SK-N-DZ (cell line): ENCODE measurements at places on chromosomes 1 and 21.

DNA sequence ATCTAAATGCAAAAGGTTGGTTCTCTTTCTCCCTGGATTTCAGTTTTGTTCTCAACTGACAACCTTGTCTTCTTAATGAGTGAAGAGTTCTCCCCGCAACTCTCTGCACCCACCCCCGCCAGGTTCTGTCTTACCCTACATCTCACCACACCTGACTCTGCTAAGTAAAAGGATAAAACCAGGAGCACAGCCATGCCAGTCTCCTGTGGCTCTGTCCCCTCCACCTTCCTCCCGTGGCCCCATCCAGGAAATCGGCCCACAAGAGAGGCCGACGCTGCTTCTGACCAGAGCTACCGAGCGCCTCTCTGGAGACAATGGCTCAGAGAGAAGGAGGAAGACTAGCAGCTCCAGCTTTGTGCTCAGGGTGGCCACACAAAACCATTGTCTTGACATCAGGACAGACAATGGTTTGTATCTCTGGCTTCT, 72.2 kb downstream of the PLEKHA6 start:
- peak; percentile 29 for DNase-seq

DNA sequence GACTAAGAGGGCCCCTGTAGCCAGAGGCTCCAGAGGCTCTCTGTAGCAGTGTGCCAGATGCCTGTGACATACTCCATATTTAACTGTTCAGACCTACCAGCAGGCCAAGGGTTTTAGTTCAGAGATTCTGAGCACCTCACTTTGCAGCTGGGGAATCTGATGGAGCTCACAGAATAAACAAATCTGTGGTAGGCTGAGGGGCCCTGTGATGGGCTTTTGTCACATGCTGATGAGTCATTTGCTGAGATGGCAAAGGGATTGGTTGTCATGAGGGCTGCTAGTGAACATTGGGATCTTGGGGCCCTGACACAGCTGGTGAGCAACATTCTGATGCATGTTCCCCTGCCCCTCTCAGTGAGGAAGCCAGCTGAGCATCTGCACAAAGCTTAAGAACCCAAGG, 482.2 kb downstream of the CAMTA1 start:
- no peak for DNase-seq

GRCh38 chr1:19758227-19758830, 41.4 kb downstream of the TMCO4 start:
- DNase-seq: no peak

DNA sequence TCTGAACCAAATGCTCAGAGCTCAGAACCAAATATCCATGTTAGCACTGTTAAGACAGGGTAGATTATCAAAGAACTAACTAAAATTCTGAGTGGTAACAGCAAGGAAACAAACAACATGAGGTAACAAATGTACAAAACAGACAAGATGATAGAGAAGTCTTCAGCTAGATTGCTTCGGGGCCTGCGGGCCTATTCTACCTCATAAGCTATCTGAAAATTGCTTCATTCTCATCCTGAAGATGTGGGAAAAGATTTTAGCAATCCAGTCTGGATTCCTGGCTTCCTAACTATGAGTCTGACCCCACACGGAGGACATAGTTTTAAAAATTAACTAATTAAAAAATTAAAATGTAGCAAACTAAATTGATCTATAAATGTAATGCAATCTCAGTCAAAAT, 9.2 kb upstream of the QSOX1 start:
- no peak for DNase-seq

DNA sequence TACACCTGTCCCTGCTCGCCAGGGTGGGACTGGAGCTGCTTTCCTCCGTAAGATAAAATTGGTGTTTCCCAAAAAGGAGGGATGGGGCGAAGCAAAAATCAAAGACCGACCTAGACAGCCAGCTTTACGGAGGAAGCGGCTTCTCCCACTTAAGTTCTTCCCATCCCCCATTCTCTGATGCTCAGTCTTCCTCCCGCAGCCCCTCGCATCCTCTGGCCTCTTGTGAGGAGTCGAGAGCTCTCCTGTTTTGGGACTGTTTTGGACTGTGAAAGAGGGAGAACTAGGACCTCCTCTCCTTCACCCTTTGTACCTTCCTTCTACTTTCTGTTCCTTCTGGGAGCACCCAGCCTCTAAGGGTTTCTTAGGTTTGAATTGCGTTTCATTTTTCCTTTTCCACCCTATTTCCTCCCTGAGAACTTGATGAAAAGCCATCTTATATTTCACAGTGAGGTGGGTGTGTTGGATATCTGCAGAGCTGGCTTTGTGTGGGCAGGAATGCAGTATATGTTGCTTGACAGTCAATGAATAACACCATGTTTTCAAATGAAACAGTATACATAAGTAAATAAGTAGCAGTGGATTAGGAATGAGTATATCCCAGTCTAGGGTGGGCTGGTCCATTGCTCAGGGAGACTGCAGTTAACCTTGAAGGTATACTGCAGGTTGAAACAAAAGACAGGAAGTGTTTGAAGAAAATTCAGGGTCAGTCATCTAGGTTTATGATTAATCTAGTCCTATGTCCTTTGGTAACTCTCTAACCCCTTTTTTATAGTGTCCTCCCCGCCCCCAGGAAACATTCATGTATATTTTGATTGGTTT, 848 bp downstream of the CTTNBP2NL start:
- DNase-seq: peak; percentile 49

DNA sequence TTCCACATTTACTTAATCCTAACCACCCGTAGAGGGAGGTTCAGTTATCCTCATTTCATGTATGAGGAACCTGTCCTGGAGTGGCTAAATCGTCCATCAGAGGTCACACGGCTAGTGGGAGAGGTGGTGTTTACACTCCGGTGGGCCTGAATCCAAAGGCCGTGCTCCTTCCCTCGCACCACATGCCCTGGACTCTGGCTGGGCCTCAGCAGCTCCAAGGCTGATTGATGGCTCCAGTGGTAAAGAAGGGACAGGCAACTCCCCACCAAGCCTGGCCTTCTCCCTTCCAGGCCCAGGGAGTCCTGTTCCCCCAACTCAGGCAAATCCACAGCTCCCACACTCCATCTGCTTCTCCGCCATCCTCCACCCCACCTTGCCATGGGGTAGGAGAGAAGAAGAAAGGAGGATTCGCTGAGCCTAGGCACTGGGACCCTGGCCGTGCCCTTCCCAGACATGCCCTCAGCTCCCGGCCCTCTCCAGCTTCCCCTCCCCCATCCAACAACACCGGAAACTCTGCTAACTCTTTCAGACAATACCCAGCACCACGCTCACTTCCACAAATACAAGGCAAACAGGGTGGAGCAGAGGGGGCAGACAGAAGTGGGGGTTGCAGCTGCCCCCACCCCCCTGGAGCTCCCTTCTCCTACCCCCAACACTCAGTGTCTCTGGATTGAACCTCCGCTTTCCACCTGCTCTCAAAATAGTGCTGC, 10.9 kb downstream of the ARHGEF2 start:
- DNase-seq: no peak

DNA sequence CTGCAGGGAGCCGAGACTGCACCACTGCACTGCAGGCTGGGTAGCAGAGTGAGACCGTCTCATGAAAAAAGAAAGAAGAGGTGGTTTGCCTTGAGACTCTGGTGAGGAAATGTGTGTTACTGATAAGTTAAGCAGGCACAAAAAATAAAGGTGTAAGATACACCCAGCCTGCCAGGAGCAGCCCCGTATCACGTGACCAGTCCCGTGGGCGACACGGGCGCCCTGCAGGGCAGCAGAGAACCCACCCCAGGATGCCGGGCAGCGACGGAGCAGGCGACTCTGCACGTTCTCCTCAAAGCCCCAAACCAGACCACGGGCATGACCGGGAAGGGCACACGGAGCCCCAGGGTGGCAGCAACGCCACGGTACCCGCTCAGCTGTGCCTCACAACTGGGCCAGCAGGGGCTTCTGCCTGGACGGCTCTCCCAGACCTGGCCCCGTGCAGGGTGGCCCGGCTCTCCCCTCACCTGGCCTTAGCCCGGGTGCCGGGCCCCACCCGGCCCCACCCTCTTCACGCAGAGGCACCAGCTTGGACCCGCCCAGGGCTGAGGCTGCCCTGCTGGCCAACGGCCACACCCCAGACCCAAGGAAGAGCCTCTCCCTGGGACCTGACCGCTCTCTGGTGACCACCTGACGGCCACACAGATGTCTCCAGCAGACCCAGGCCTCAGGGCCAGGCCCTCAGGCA, 8.1 kb upstream of the TNFRSF4 start:
- DNase-seq: no peak

- no peak for DNase-seq
Measured at GRCh38 chr1:10815858-10816195, 19.4 kb upstream of the CASZ1 start.

GRCh38 chr1:98217601-98218000, 296.8 kb upstream of the DPYD start:
- DNase-seq: no peak

DNA sequence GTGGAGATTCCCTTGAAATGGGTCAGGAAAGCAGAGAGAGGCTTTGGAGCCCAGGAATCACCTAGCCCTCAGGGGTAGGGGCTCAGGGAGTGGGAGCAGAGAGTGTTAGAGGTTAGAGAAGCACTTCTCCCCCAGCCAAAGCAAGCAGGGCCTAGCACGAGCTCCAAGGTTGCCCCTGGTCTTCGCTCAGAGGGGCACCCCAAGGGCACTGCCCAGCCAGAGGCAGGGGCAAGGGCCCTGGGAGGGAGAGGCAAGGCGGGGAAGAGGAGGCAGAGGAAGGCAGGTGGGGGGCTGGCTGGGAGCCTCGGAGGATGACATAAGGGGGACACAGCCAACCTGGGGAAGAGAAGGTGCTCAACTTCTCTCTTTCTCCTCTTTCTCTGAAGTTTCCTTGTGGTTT, 71.9 kb downstream of the CASZ1 start:
- DNase-seq: no peak

DNA sequence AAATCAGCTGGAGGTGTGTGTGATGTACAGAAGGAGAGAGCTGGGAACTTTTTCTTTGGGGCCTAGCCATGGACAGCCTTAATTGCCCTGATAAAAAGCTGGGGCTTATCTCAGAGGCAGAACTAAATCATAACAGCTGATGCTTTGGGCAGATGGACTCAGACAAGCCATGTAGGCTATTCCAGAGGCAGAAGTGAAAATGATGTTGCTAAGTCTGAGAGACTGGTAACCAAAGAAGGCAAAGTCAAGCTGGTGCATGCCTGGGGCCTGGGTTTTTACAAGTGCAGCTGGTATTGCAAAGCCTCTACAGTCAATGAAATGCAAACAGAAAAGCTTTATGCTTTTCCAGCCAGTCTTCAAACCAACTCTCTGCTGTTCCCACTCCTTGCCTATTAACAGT, 39.0 kb upstream of the LMX1A start:
- DNase-seq: no peak

DNA sequence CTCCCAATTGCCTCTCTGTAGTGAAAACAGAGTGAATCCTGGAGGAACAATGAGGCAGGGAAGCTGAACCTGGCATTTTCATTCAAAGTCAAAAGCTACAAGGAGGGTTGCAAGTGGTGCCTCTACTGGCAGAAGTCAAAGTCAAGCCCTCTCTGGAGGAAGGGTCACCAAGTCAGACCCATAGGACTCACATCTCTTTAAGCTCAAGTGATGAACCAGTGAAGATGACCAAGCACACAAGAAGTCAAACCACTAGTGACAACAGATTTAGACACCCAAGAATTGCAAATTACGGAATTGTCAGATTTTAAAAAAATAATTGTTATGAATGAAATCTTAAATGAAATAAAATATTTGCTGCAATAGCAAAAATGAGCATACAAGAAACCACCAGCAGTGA, 81.1 kb upstream of the ATP1B1 start:
- no peak for DNase-seq

DNA sequence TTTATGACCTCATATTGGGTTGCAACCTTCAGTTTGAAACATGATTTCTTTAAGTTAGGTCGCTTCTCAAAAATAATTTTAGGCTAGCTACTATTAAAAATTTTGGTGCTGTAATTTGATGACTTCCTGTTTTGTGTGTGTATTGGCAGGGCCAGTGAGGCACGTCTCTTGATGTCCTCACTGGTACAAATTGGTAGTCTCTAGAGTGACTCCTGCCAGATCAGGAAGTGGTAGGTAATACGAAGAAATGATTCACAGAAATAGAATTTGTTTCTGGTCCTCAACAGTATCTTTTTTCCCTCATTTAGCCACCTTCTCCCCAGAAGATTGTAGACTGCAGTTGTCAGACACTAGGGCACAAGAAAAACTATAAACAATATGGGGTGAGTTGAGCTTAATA, 120.9 kb upstream of the KIAA1614 start:
- DNase-seq: no peak

DNA sequence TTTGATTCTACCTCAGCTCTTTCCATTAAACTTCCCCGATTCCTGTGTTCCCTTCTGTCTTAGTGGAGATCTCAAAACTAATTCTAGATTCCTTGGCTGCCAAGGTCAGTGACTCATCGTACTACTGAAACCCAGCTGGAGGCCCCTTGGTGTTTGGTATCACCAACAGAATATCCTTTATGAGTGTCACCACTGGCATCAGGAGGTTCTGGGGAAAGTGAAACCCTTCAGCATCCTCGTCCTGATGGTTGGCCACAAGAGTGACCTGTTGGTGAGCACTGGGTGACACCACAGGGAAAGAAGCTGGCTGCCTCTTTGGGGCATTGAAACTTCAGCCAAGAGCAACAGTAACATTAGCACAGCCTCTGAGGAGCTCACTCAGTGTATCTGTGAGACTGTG, 9.6 kb downstream of the RAB42 start:
- DNase-seq: no peak

- no peak for DNase-seq
Measured at GRCh38 chr1:15937146-15937545, 38.8 kb downstream of the ZBTB17 start.

GRCh38 chr21:31570824-31571566, 88.5 kb upstream of the SOD1 start:
- DNase-seq: no peak

- peak; percentile 24 for DNase-seq
Measured at GRCh38 chr1:116374353-116375147, 1.5 kb downstream of the ATP1A1 start.

GRCh38 chr1:159756397-159756796, 24.4 kb upstream of the DUSP23 start:
- DNase-seq: no peak

DNA sequence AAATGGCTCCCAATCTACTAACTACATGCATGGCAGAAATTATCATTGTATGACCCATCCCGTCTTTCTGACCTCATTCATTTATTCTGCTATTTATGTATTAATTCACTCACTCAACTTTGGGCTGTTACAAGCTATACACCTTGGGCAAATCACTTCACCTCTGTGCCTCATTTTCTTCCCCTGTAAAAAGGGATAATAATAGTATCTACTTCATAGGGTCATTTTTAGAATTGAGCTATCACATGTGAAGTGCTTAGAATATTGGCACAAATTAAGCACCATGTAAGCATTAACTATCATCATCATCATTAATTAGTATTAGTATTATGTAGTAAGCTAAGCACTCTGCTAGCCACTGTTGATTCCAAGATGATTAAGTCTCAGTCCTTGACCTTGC, 52.1 kb downstream of the NMNAT2 start:
- DNase-seq: no peak

- peak; percentile 61 for DNase-seq
Measured at GRCh38 chr1:70426154-70427131, 15.4 kb downstream of the CTH start.

GRCh38 chr1:17732475-17732874, 22.7 kb upstream of the ACTL8 start:
- no peak for DNase-seq
